ENCODE measurements at places on chromosomes 4 and X.
A peak's percentile ranks its signal among the peaks of the same experiment; 100 is the strongest.

DNA sequence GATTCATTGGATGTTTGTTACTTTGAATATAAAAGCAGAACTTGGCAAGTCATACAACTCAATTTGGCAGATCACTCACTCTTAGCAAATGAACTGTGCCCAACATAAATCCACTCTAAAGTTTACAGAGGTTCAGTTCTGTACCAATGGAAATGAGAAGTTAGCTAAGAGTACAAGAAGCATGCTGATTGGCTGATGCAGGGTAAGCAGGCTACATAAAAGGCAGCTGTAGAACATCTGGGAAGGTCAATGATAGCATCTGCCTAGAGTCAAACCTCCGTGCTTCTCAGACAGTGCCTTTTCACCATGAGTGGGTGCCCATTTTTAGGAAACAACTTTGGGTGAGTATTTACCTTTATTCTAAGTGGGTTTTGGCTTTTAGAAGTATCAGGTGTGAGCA, at the start of gene TDO2:
TSS of gene TDO2 (plus strand) at position 244 of the 400 bp plus-strand sequence. CDS start at position 307, 63 bp downstream.
- DNase-seq, result no peak

DNA sequence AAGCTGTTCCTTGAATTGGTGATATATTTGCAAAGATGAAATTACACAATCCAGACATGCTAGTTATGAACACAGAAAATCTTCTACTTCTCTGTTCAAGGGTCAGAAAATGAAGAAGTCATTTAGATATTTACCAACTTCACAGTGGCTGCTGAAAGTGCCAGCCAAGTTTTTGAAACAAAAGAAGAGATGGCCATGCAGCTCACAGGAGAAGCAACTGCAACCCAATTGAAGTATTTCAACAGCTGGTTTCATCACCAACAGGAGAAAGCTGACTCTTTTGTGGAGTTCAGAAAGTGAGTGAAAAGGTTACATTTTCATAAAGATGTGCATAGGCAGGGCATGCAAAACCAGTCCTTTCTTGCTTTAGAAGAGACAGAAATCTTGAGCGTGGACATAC, 70.1 kb upstream of the LSM6 start:
- DNase-seq, result no peak

DNA sequence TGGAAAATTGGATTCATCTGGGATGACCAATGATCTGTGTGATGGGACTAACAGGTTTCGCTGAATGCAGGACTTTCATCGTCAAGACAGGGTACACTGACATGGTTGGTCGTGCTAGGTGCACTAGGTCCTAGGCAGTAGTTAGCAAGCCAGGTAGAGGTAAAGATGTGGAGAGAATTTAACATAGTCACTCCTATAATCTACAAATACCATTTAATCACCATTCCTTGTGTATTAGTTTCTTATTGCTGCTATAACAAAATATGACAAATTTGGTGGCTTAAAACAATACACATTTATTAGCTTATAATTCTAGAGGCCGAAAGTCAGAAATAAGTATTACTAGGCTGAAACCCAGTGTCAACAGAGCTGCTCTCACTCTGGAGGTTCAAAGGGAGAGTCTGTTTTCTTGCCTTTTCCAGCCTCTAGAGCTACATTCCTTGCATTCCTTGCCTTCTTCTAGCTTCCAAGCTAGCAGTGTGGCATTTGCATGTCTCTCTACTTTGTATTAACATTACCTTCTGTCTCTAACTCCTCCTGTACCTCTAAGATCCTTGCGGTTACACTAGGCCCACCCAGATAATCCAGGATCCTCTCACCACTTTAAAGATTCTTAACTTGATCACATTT, 98.7 kb upstream of the GRIA3 start:
- no peak for DNase-seq

DNA sequence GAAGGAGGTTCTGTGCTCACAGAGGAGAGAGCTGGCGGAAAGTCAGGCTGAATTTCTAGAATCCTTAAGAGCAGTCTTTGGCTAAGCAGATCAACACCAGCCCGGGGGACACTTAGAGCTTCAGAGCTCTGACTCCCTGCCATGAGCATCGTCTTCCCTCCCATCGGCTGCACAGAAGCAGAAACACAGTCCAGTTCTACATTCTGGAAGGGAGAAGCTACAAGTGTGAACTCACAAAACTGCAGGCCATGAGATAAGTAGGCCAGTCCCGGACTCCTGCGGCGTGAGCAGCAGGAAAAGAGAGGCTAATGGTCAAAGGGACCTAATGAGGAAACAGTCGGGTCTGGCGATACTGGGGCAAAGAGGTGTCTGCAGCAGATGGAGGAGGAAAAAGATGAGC, 211.5 kb downstream of the DHX15 start:
- DNase-seq, result no peak

DNA sequence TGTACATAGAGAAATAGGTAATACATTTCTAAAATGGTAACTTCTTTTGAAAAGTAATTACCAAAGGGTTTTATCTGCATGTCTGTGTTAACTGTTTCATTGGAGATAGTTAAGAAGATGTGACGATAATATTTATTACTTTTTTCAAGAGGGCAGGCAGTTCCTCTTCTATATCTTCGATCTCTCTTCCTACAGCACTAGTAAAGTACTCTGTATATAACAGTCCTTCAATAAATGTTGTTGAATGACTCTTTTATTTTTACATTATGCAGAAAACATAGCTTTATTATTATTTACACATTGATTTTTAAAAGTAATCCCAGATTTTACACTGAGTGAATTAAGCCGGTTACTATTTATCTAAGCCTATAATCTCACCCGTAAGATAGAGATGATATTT, 51.8 kb downstream of the TMPRSS11E start:
- no peak for DNase-seq

- DNase-seq, result no peak
Measured at GRCh38 chrX:2500091-2500802, 529 bp downstream of the DHRSX start.

DNA sequence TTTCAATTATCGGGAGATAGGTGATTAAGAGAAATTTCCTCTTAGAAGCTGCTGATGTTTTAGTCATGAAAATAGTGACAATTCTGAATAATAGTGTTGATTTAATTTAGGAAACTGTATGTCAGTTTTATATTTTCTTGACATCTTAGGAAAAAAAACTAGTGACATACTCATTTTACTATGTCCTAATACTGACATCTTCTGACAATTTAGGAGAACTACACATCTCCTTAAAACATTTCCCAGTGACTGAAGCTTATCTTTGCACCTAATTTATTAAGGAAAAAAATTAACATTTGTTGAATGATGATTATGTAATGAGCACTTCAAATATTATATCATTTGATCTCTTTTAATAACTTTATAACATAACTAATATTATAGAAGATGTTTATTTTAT, 42.0 kb upstream of the RBMXL3 start:
- DNase-seq, result peak; percentile 5

DNA sequence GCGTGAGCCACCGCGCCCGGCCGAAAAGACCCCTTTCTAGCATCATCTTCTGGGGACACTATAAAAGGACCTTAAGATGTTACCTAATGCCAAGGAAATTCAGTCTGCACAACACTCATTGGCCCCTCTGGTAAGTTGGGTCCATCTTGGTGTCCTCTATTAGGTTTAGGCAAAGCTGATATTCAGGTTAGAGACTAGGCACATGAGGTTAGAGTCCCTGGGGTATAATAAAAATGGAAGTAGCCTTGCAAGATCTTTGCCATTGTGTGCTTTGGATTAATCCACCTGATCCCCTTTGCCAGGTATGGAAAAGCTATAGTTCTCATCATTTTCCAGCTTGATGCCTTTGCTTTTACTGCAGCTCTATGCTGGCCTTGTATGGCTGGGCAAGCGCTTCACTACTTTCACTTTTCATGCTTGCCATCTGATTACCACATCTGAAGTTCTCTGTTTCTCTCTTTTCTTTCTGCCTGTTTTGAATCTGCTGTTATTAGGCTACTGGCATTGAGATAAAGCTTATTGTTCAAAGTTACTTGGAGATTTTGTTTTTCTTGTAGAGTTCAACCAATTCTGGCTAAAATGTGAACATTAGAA, 5.4 kb upstream of the ADH4 start:
- DNase-seq, result no peak

GRCh38 chrX:39174241-39174771, 373.0 kb downstream of the MID1IP1 start:
- no peak for DNase-seq

DNA sequence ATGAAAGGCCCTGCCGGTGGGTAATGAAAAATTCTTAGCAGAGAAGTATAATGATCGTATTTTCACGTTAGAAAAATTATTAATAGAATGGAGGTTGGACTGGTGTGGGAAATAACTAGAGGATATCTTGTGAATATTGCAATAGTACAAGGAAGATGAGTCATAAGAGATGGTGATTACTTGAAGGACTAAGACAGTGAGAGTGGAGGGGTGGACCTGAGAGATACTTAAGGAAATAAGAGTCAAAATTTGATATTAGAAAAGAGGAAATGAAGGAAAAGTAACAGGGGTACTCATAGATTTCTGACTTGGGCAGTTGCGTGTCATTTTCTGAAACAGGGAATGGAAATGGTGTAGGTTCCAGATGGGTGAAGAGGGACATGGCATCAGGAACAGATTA, 1.7 kb upstream of the USP53 start:
- no peak for DNase-seq

DNA sequence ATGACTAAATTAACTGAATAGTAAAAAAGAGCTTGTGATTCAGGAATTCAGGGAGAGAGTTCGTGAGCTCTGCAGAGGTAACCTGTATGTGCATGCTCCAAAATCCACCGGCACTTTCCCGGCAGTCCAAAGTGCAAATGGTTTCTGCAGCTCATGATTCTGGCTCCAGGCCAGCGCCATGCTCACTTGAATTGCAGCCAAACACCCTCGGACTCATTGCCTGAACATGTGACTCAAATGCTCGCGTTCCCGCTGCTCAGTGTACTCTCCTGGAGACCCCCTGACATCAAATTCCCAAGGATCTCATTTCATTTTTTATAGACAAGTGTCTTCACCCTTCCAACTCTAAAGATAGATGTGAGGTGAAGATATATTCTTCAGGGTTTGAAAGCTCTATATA, 44.1 kb upstream of the SH3RF1 start:
- DNase-seq, result peak; percentile 54

GRCh38 chr4:109128589-109128988, 173.9 kb downstream of the COL25A1 start:
- no peak for DNase-seq

GRCh38 chrX:10622197-10622596, 1.8 kb upstream of the MID1 start:
- no peak for DNase-seq

GRCh38 chr4:29326816-29327215, 1393.4 kb upstream of the PCDH7 start:
- no peak for DNase-seq

GRCh38 chr4:56723201-56723605, 42.1 kb upstream of the HOPX start:
- DNase-seq, result no peak

DNA sequence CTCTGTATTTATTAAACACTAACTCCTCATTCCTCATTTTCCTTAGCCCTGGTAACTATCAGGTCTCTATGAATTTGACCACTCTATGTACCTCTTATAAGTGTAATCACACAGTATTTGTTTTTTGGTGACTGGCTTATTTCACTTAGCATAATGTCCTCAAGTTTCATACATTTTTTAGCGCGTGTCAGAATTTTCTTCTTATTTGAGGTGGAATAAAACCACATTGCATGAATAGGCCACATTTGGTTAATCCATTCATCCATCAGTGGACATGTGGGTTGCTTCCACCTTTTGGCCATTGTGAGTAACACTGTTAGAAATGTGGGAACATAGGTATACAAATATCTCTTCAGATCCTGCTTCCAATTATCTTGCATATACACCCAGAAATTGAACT, 341.2 kb upstream of the BOD1L1 start:
- no peak for DNase-seq

DNA sequence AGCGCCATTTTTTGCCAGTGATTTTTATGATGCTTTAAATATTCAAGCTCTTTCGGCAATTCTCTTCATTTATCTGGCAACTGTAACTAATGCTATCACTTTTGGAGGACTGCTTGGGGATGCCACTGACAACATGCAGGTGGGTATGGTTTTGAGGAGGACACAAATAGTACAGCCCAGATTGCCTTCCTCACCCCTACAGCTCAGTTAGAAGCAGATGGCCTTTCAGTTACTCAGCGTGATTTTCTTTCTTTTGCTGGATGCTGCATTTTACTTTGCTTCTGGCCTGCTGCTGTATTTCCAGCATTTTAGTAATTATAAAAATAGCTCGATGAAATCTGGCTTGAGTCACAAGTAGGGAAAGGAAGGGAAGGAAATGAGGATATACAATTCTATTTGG, 114.7 kb downstream of the SLC4A4 start:
- peak; percentile 64 for DNase-seq

- no peak for DNase-seq
Measured at GRCh38 chrX:102976793-102977495, 39.9 kb downstream of the RAB40AL start.

GRCh38 chr4:137960371-137961050, 281.6 kb downstream of the SLC7A11 start:
- DNase-seq, result no peak

DNA sequence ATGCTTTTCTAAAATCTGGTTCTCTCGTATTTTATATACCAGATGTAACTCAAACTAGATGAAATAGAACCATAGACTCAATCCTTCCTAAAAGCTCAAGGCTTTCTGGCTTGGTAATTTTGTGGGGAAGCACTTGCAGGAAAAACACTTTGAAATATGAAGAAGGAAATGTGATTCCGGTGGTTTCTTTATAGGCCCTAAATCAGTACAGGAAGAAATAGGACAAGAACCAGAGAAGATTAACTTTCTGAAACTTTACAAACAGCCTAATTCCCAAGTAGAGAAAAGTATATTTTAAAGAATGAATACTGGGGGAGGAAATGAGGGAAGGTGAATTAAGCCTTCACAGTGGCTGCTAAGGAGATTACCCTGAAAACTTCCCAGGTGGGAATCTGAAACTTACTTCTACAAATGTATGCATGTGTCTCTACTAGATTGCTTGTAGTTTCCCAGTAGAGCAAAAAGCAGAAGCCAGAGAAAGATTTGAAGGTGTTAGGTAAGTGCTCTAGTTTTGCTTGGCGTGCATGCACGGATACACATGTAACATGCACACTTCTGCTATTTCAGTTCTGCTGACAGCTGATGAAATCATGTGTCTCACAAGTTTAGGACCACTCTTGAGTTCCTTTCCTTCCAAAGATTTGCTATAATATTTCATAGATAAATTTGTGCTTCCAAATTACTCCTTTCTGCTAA, 92.1 kb downstream of the AFF1 start:
- no peak for DNase-seq

GRCh38 chrX:43065978-43066377, 288.0 kb upstream of the PPP1R2C start:
- no peak for DNase-seq

GRCh38 chrX:130184857-130185256, 13.1 kb downstream of the RAB33A start:
- DNase-seq, result no peak

DNA sequence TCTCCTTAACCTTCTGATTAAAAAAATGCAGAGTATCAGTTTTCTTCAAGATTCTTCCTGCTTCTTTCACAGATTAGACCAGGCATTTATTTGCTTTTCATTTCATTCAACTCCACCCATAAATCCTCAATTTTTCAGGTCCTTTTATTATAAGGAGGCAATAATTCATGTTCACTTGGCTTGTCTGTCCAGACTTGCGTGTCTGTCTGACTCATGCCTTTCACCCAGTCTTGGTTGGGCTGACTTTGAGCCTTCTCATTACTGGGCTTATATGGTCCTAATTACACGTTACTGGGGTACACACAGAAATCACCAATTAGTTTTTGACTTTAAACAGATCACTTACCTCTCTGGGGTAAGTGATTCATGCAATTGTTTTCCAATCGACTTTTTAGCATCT, 48.8 kb upstream of the GALNT7 start:
- no peak for DNase-seq

- DNase-seq, result no peak
Measured at GRCh38 chrX:23389196-23389792, 54.6 kb downstream of the PTCHD1 start.
